ENCODE measurements at places on chromosomes 12 and 14.

GRCh38 chr12:53989227-53990113 lies 4.5 kb downstream of the HOXC10 start:
- DNase-seq: peak; percentile 75

DNA sequence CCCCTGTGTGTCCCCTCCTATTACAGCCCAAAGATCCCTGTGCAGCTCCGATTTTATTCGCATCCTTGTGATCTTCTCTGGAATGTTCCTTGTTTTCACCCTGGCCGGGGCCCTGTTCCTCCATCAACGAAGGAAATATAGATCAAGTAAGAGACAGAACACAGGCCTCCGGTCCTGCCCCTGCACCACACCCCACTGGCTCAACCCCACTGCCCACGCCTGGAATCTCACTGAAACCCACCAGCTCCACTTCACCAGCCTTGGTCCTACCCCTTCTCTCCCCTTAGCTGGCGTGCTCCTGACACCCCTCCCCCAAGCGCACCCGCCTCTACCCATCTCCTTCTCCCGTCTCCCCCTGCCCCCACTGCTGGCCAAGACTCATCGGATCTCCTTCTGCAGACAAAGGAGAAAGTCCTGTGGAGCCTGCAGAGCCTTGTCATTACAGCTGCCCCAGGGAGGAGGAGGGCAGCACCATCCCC lies 934 bp upstream of the TAPBPL start:
- no peak for DNase-seq

GRCh38 chr14:57909626-57910025 lies 43.7 kb upstream of the SLC35F4 start:
- no peak for DNase-seq

DNA sequence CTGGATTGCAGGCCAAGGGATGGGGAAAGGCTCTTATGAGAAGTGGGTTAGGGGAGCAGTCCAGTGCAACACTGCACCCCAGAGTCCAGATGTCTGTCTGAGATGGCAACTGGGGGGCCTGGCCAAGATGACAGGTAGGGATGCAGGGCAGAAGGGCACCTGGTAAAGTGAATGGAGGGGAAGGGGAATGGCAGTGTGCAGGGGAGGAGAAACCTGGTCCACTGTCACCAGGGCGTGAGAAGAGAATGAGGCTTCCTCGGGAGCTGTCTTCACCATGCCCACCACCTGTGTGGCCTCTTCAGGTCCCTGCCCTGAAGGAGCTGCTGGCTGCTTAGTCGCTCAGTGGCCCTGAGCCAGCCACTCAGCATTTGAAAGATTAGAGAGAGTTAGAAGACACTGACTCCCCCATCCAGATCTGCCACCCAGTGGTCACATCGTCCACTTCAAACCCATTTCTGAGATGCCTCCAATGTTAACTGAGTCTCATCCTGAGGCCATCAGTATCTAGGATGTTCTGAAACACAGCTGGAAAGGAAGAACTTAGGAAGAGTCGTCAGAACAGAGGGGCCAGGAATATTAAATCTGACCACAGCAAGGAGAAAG lies 57.3 kb downstream of the PLEKHG3 start:
- DNase-seq: no peak

DNA sequence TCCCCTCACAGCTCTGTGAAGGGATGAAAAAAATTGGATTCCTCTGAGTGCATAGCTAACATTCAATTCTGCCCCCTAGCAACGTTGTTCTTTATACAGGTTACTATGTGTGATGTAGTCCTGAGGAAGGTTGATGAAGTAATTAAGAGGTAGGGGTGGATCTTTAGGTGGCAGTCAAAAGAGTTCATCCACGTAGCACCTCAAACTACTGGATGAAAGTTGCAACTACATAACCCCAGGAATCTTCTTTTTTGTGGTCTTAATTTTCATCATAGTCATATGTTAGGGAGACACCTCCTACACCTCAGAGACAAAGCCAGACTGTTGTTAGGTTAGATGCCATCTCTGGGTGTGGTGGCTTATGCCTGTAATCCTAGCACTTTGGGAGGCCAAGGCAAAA lies 10.2 kb upstream of the NFE2 start:
- no peak for DNase-seq

GRCh38 chr12:63909746-63910145 lies 65.2 kb downstream of the SRGAP1 start:
- no peak for DNase-seq

DNA sequence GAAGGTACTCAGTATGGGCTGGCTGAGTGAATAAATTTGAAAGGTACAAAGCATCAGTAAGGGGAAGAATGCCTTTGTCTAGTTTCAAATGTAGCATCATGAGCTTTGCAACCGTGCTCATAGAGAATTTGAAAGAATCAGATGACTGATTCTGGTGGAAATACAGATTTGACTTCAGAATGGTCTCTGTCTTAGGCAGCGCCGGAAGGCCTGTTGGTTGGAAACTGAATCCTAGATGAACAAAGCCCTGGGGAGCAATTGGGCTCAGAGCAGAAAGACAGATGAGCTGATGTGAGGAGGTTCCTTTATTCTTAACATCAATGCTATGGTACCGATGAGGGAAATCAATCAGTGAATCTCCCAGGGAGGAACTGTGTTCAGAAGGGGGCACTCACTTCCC lies 137.3 kb downstream of the SNAPC1 start:
- no peak for DNase-seq

GRCh38 chr12:29844667-29845066 lies 60.9 kb upstream of the TMTC1 start:
- DNase-seq: no peak

DNA sequence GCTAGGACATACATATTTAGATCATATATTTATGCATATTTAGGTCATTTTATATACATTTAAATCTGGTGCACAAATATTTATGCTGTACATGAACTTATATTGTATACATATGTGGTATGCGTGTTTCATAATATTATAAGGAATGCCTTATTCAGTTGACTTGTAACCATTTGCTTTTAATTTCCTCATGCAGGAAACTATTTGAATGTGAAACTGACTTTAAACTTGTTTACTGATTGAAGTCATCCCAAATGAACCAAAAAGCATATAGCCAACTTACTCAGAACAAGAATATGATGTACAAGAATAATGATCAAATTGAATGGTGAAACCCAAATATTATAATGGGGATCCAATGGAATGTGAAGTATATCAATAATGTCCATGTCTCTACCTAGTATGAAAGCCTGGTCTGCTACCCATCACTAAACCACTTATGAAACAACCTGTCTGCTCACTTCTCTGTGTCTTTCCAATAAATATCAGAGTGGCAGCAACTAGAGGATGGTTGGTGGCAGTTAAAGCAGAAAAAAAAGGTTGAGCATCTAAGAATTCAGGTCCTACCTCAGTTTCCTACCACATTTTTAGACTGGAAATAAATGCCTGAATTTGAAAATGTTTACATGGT lies 38.3 kb downstream of the RPS6KA5 start:
- no peak for DNase-seq

GRCh38 chr12:116172224-116172849 lies 105.2 kb downstream of the MED13L start:
- no peak for DNase-seq

DNA sequence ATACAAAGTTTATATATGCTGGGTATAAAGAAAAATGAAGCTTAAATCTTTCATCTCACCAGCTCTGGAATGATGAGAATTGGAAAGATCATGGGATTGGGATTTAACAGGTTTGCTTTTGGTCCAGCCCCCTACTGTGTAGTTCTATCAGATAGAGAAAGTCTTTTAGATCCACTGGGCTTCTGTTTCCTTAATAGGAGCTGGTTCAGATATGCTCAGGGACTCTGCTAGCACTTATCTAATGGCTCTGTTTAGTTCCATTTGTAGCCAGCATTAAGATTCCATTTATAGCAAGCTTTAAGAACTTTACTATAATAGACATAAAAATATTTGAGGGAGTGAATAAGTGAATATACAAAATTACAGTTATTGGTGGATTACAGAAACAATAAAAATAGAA lies 42.6 kb downstream of the UTP20 start:
- no peak for DNase-seq

DNA sequence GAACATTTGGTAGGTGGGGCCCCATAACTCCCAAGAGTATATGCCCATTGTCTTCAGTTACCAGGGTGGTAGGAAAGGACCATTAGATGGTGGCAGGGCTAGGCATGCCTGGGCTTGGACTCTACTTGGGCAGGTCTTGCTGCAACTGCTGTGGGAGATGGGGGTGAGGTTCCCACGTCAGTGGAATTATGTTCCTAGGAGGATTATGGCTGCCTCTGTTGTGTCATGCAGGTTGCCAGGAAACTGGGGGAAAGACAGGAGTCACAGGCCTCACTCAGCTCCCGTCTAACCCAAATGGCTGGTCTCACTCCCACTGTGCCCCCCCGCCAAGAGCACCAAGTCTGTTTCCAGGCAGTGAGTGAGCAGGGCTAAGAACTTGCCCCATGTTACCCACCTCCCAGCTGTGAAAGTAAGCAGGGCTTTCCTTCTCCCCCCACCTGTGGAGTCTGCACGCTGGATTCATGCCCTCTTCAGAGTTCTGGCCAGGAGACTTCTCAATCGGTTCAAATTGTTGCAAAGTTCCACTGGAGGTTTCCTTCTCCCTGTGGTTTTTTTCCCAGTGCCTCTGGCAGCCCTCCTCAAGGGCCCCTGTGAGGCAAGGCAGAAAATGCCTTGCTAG lies 337.5 kb downstream of the CCDC91 start:
- DNase-seq: no peak

GRCh38 chr12:52258335-52258901 lies 16.0 kb upstream of the KRT86 start:
- DNase-seq: no peak

DNA sequence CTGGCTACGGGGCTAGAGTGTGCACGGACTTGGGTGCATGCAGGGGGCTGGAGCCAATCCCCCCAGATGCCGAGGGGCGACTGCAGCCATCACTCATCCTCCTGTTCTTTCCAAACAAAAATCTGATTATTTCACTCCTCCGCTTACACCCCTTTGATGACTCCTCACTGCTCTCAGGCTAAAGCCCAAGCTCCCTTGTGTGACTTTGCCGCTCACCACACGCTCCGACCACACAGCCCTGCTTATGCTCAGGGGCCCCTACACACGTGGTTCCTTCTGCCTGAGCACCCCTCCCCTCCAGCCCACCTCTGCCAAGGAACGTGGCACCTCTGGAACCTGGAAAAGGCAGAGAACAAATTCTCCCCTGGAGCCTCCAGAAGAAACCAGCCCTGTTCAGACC lies 13.7 kb downstream of the CHFR start:
- DNase-seq: no peak

DNA sequence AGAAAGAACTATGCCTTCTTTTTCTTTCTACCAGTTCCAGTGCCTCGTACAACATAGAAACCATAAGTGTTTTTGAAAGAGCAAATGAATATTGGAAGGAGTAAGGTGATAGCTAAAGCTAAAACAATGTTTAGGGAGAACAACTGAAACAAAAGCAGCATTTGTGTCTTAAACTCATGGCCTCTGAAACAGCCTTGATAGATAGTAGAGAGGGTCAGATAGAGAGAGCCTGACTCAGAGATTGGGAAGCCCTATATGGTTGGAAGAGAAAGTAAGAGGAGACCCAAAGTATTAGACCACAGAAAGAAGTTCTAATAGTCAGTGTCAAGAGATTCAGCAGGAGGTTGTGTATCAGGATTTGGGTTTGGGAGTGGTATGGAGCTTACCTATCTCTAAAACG lies 79.6 kb upstream of the IFNG-AS1 start:
- DNase-seq: no peak

- DNase-seq: no peak
Observed at GRCh38 chr14:91032248-91032647, 28.2 kb downstream of the RPS6KA5 start.

DNA sequence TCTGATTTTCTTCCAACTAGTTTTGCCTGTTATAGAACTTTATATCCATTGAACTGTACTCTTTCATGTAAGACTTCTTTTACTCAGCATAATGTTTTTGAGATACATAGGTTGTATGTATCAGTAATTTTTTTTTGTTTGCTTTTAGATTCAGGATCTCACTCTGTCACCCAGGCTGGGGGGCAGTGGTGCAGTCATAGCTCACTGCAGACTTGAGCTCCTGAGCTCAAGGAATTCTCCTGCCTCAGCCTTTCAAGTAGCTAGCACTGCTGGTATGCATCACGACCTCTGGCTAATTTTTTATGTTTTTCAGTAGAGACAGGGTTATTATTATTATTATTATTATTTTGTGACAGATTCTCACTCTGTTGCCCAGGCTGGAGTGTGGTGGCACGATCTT lies 65.0 kb upstream of the DDHD1 start:
- no peak for DNase-seq

- no peak for DNase-seq
Observed at GRCh38 chr12:64740646-64741045, 18.6 kb downstream of the GNS start.

GRCh38 chr12:27382171-27382795 lies 49.6 kb downstream of the BMAL2 start:
- DNase-seq: no peak

GRCh38 chr12:103929046-103929783 lies 995 bp upstream of the HSP90B1 start:
- peak; percentile 89 for DNase-seq

DNA sequence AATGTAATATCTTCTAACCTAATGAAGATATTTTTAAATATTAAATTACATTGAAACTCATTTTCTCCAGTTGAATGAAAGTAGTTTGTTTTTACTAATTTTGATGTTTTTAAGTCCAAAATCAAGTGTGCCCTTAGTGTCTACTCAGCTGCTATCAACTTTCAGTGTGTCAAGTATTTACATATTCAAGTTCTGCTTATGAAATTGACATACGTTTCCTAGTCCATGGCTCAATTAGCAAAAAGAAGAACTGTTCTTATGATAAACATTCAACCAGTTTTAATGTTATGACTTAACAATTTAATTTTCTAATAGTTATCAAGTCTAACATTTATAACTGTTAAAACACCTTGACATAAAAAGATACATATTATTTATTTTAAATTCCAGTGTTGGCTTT lies 137.1 kb downstream of the DUSP6 start:
- DNase-seq: no peak

- DNase-seq: no peak
Observed at GRCh38 chr12:90501412-90501811, 453.6 kb downstream of the CCER1 start.

DNA sequence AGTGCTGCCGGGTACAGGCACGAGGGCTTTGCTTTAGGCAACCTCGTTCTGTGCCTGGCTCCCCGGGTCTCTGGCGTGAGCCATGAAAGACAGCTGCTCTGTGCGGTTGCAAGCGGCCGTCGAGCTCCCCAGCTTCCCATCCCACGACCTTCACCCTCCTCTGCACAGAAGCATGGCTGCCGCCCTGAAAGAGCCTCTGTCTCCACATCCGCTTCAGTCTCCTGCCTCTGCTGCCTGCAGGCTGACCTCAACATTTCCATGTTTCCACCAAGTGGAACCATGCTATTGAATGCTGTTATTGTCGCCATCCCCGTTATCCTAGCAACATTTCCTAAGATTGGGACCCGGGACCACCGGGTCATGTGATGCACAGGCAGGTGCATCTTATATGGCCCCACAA lies 57.1 kb downstream of the KDM2B start:
- DNase-seq: no peak

GRCh38 chr12:93954166-93955112 lies 193.9 kb upstream of the PLXNC1 start:
- DNase-seq: no peak
